ENCODE measurements at places on chromosomes 11 and 22.

GRCh38 chr11:13052130-13052571, 43.0 kb downstream of the RASSF10 start:
- DNase-seq: no peak

DNA sequence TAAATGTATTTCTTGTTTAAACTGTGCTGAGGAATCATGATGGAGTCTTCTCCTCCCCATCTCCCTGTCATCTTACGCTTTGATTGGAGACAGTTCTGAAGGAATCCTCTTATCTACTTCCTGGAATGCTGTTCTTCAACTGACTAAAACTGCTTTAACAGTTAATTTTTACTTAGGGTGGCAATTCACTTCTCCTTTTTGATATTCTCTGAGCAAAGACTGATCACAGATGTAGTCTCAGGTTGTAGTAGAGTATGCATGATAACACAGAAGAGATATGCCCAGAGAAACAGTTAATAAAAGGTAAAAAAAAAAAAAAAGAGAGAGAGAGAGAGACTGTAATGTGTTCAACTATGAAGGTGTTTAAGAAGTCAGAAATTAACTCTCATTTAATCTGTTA, 1.4 kb upstream of the CASP5 start:
- no peak for DNase-seq

- no peak for DNase-seq
Observed at GRCh38 chr11:107508201-107508857, 50.7 kb upstream of the CWF19L2 start.

GRCh38 chr11:58254936-58255335, 13.1 kb downstream of the OR10W1 start:
- no peak for DNase-seq

DNA sequence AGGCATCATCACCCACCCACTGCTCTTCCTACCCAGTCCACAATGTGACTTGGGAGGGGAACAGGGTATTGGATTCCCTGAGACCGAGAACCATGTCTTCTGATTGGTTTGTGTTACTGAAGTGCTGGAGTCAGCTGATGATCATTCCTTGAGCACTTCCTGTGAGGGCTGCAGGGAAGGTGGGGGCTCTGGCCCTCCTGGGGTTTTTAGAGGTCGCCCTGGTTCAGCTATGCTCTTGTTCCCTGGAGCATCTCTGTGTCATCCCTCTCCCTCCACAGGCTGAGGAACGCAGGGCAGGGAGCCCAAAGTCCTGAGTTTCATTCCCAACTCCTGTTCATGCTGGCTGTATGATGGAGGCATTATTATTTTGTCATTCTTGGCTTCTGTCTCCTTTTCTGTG, 6.7 kb downstream of the ZC3H7B start:
- DNase-seq: no peak

DNA sequence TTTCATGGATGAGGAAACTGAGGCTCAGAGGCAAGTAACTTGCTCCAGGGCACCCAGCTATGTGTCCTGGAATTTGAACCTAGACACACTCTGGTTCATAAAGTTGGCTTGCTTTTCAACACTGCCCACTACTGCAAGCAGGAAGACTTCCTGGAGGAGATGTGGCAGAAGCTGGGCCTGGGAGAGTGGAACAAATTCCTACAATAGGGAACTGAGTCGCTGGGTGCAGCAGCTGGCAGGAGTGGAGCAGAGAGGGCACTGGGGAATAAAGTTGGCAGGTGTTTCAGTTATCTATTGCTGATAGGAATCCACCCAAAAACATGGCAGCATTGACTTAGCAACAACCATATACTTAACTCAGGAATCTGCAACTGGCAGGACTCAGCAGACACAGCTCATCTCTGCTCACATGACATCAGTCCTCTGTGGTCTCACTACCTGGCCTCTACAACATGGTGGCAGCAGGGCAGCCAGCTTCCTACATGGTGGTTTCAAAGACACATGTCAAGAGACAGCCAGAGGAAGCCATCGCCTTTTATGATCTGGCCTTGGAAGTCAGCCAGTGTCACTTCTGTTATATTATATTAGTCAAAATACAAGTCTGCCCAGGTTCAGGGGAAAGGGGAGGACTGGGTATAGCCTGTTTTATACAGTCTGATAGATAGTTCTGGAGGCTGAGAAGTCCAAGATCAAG, 10.6 kb upstream of the CARD10 start:
- DNase-seq: no peak

DNA sequence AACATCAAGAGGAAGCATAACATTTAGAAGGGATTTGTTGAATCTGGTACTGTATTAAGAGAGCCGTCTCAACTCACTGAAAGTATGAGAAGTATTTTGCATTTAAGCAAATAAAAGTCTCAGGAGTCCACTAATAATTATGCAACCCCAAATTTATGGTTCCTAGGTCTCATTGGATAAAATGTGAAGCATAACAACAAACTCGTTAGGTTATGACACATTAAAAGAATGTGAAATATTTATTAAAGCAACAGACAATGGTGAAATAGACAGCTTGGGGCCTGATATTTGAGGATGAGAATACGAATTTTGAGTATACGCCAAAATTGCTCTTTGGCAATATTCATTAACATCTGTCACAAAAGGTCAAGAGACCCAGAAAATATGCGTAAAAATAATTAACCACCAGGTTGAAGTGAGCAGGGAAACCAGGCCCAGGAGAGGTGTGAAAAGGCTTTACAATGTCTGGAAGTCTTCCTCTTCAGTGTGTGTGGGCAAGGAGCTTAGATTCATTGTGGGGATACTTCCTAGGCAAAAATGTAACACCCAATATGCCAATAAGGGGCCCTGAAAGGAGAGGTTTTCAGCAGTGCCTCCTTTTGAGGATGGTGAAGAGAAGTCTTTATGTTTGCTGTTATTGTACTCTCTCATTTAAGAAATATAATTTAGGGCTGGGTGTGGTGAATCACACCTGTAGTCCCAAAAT, 89.2 kb downstream of the FDX1 start:
- DNase-seq: no peak

DNA sequence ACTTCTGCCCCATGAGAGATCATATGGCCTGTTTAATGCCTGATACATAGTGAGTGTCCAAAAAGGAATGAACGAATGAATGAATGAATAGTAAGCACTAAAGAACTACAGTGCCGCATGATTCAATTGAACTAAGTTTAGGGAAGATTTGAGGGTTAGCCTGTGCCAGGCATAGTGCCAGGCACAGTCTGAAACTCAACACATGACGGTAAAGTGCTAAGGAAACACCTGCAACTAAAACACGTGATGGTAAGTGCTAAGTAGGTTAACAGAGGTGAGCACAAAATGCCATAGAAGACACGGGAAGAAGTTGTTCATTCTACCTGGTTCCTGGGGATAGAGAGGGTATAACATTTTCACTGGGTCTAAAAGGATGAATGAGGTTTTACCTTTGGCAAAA, 93.5 kb upstream of the DBX1 start:
- DNase-seq: no peak

DNA sequence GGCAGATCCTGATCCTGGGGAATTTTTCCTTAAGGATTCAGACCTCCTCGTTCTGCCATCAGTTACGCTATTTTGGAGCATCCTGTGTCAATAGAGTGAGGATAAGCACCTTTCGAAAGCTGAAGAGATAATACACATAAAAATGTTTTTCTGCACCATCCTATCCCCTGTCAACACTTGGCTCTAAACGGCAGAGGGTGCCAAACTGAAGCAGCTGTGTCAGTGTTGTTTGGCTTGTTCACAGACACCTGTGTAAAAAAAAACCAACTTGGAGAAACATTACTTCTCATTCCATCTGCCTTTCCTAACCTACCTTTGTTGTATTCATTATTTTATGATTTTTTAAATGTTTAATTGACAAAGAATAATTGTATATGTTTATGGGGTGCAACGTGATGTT, 417.0 kb upstream of the DDI1 start:
- no peak for DNase-seq

- no peak for DNase-seq
Observed at GRCh38 chr22:28341001-28341400, 338.6 kb downstream of the TTC28 start.

DNA sequence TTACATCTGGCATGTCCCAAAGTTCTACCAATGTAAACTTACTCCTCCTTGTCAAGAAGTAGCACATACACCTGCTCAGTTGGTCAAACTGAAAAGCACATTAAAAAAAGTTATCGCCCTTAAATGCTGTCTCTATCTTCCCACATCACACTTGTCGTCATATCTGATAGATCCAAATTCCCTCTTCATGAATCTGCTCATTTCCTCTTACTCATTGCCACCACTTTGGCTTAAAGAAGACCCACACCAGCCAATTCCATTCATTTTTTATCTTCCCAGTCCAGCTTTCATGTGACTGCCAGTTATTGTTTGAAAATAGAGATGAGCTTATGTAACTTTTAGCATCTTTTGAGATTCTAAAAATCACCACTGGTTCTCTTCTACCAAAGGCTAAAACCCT, 305.9 kb upstream of the MTNR1B start:
- no peak for DNase-seq

GRCh38 chr11:125182573-125182972, 18.0 kb downstream of the PKNOX2 start:
- no peak for DNase-seq

- DNase-seq: no peak
Observed at GRCh38 chr22:50717709-50718351, 20.2 kb upstream of the ACR start.

DNA sequence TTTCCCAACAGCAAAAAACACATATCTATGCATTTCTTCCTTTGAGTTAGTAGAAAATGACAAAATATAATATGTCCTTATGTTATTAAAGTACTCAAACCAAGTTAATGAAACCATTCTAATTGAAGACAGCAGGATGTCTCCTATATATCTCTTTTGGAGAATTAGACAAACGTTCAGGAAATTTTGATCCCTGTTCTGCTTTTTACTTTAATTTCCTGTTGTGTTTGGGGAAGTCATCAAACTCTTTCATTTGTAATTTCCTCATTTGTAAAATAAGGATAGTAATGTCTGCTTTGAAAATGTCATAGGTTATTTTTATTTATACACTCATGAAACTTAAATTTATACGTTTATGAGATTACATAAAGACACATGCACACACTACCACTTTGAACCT, 281.8 kb upstream of the ANO5 start:
- no peak for DNase-seq

DNA sequence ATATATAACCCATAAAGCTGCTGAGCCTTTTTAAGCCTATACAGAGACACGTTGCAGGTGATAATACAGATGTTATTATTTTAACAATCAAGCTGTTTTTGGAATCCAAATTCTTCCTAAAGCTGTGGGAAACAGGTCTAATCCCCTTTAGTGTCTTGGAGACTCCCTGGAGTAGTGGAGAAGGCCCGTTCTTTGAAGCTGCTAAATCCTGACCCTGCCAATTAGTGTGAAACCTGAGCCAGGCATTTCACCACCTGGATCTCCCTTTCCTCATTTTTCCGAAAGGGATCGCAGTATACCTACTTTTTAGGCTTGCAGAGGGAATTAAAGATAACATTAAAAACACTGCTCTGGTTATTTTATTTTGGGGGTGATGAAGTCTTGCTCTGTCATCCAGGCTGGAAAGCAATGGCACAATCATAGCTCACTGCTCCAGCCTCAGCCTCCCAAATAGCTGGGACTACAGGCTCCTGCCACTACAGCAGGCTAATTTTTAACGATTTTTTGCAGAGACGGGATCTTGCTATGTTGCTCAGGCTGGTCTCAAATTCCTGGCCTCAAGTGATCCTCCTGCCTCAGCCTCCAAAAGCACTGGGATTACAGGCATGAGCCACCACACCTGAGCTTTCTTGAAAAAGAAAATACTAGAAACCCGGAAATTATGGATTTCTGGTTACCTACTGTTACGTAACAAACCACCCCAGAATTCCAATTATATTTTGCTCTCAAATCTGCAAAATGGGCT, 1.7 kb upstream of the EIF4ENIF1 start:
- DNase-seq: no peak

DNA sequence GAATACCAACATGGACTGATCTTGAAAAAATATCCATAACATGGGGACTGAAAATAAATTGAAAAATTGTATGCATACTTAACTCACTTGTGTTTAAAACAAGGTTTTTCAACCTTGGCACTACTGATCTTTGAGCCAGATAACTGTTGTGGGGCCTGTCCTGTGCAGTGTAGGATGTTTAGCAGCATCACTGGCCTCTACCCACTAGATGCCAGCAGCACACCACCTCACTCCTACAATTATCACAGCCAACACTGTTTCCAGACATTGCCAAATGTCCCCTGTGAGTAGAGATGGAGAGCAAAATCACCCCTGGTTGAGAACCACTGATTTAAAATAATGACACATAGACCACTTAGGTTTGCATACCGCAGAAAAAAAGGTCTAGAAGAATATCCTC, 45.0 kb upstream of the SLC1A2 start:
- no peak for DNase-seq

DNA sequence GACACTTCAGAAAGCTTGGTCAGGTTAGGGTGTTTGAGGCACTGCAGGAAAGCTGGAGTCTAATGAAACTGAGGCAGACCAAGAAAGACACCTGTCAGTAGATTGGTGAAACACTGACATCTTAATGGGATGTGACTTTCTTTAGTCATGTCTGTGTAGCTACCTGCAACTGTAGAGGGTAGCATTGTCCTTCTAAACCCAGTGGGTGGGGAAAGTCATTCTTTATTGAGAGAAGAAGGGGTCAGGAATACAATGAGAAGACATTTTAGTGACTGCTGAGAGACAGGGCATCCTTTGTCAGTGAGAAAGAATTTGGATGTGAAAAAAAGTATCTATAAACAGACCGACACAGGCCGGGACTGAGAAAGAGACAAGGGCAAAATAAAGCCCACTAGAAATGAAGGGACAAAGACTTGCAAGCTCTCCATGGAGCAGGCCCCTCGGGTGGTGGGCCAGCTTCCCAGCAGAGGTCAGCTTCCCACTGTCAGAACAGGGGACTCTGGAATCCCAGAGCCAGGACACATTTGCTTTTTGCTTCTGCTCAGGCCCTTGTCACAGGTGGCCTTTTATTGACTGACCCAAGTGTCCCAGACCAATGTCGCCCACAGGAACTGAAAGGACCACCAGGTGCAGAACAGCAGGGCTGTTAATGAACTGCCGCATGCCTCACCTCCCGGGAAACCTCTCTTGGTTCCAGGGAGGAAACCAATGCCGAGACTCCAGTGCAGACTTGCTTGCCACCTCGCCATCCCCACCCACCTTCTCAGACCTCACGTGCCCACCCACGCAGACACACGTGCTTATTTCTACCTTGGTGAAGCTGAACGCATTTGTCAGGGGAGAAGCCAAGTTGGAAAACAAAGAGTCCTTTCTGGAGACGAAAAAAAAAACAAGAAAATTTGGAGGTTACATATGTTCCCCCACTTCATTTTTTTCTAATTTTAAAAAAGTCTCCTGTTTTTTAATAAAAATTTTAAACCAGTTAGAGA, 212.8 kb downstream of the TENM4 start:
- no peak for DNase-seq

GRCh38 chr22:46362203-46362933, 26.9 kb downstream of the TRMU start:
- DNase-seq: no peak

DNA sequence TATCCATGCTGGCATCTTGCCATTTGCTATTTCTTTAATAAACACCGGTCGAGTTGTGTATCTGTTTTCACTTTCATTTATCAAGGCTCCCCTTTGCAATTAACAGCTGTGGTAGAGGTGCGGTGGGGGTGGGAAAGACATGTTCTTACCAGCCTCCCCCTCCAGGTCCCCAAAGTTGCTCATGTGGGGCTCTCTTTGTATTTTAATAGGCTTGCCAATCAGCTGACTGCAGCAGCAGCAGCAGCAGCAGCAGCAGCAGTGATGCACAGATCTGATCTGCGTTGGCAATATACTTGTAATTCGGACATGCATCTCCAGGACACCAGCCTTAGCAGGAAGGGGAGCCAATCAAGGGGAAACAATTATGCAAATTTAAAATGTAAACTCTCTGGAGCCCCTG, 40.3 kb upstream of the E2F8 start:
- peak; percentile 33 for DNase-seq
